ENCODE measurements at places on chromosomes 4 and X. TPM values are rescaled to one million over a fixed set of nuclear protein-coding genes. Genes with fewer than 3 reads are reported as not detected.

DNA sequence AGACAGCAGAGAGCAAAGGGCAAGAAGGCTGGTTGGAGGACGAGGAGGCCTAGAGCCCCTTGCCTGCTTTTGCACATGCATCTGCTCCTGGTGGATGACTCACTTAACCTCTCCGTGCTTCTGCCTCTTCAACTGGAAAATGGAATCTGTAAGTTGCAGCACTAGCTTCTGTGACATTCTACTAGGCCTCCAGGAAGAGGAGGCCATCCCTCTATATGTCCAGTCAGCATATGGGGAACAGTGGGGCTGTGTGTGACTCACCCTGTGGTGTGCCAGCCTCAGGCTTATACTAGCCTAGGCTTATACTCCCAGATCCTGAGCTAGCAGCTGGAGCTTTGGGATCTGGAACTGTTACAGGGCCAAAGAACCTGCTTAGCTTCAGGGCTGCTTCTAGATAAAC lies 36.0 kb downstream of the RTL9 start:
- no peak for DNase-seq

DNA sequence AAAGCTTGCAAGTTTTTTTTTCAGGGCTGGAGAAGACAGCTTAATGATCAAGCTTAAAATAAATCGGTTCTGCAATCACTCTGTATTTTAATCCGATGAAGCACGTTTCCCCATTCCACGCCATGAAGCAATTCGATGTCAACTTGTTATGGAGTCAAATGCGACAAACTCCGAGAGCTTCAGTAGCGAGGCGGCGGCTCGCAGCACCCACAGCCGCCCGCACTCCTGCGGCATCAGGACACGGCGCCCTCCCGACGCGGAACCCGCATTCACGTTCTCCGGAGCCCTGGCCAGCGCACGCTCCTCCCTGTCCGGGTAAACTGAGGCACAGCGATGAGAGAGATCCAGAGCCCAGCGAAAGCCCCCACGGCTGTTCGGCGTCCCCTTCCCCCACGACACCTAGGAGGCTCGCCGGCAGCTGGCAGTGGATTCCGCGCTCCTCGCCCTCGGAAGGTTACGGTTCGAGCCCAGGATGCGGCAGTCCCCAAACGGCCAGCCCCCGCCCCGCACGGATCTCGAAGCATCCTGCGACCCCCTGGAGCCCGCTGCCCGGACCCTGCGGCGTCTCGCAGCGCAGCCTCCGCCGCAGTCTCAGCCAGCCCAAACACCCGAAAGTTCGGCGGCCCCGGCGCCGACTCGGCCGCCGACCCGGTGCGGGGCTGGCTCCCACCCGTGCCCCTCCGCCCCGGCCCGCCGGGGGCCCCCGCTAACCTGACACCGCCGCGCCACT lies 507 bp downstream of the MFAP3L start:
- DNase-seq = no peak

DNA sequence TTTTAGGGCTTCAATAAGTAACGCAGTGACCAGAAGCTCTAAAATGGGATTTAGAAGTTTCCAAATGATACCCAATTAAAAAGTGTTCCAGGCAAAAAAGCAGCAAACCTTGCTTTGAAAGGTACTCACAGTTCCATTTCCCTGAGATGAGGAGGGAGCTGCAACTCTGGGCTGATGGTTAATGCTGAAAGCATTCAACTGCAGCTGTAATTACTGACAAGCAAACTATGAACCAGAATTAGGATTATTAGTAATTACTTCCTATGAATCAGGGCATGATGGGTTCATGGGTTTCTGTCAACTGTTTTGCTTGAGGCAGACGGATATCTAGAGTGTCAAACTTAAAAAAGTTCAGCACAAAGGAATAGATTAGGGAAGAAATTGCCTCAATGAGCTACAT lies 357.4 kb downstream of the STIM2 start:
- DNase-seq = no peak

- DNase-seq = no peak
Measured at GRCh38 chr4:127505203-127505602, 127.6 kb upstream of the INTU start.

DNA sequence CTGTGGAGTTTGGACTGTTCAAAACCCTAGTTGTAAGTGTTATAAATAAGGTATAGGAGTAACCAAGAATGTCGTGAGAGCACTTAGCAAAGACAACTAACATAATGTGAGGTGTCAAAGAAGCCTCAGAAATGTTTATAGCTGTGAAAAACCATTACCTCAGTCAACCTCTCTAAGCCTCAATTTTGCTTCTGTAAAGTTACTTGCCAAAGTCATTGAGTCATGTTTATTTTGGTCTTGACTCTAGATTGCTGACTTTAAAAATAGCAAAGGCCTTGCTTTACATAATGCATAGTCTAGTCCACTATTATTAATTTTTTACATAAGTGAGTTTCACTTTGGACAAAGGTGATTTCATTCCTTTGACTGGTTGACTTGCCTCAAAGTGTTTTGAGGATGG lies 257.6 kb upstream of the CXXC4 start:
- no peak for DNase-seq

- DNase-seq = no peak
Measured at GRCh38 chr4:74549936-74550335, 105.0 kb downstream of the AREG start.

DNA sequence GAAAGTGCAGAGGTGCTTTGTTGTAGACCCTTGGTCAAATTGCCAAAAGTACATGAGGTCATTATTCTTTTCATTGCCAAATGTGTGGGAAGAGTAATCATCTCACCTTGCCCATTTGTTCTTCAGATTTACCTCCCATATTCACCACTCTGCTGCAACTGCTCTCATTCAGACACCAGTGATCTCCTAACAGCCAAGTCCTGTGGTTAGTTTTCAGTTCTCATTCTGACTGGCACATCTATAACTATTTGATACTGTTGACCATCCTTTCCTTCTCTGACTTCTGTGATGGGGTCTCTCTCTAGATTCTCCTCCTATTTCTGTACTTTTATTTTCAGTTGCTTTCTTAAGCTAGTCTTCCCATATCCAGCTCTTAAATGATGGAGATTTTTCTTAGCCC lies 39.8 kb downstream of the GRIA3 start:
- DNase-seq = no peak

TLR1 gene
- total RNA-seq = 14.9 TPM

CENPVL3 gene
- total RNA-seq = not detected

Data from activated naive CD8-positive, alpha-beta T cell treated with anti-CD3 and anti-CD28 coated beads, Interleukin-2, amount 10 ng/mL, durations not matched to agents 7 days and 5 days (primary cell).